Stimulated activated CD8-positive, alpha-beta memory T cell treated with anti-CD3 and anti-CD28 coated beads, Interleukin-15, amount 100 ng/mL, for 24 hours (primary cell): ENCODE measurements at places on chromosomes 12 and 14.

- DNase-seq: no peak
Observed at GRCh38 chr14:29999013-29999539, 71.4 kb upstream of the PRKD1 start.

GRCh38 chr14:40119321-40119720, 687.1 kb upstream of the FBXO33 start:
- no peak for DNase-seq

- no peak for DNase-seq
Observed at GRCh38 chr12:10131111-10131690, 1.2 kb upstream of the CLEC7A start.

DNA sequence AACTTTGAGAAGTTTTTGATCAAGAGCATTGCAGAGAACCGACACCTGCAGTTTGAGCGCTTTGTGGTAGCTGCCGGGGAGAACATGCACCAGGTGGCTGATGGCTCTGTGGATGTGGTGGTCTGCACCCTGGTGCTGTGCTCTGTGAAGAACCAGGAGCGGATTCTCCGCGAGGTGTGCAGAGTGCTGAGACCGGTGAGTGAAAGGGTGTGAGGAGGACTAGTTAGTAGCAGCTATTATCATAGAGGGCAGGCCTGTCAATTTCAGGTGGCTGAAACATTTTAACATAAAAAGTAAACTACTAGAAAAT, 27.0 kb upstream of the HIGD1C start:
- no peak for DNase-seq

DNA sequence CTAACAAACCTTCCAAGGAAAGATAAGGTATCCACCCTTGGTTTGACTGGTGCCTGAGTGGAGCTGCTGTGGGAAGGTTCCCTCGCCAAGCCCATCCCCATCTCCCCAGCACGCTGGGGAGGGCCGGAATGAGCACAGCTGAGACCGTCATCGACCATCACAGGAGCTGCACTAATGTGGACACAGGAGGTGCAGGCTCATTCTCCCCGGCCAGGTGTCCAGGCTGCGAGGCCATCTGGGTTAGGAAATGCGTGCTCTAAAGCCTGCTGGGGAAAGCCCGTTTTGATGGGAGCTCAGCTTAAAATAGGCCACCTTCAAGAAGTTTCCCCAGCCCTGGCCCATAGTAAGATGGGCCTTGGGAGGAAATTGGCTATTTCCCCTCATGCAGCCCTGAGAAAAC, 35.2 kb upstream of the FOXN3 start:
- DNase-seq: no peak

GRCh38 chr12:92446083-92446460, 256.7 kb upstream of the PLEKHG7 start:
- DNase-seq: no peak

- DNase-seq: no peak
Observed at GRCh38 chr14:53127832-53128231, 25.3 kb downstream of the DDHD1 start.

DNA sequence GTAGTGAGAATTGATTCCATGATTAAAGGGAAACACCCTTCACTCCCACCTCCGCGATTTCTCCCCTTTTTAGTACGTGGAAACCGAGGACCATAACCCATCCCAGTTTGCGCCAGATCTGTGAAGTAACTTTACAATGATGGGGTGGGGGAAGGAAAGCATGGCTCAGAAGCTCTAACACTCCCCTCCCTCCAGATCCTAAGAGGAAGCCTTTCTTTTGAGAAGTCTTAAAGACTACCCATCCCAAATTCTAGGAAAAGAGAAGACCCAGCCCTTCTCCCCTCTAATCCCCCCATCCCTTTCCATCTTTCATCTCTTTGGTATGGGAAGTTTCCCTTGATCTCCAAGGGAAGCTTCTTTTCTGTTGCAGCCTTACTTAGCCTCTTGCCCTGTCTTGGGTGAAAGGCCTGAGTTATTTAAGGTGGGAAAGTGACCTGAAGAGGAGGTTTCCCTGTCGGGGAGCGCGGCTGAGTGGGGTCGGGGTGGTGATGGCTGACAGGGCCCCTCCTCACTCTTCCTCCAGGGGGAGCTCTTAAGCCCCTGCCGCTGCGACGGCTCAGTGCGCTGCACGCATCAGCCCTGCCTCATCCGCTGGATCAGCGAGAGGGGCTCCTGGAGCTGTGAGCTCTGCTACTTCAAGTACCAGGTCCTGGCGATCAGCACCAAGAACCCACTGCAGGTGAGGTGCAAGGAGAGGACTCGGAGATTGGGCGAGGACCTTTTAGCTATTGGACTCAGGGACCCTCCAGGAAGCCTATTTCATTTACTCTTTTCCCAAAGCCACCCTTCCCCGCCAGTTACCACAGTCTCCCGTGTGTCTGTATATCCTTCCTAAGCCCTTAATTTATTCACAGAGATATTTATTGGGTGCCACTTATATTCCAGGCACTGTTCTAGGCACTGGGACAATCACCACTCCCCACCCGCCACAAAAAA, 1.8 kb downstream of the MARCHF9 start:
- no peak for DNase-seq

DNA sequence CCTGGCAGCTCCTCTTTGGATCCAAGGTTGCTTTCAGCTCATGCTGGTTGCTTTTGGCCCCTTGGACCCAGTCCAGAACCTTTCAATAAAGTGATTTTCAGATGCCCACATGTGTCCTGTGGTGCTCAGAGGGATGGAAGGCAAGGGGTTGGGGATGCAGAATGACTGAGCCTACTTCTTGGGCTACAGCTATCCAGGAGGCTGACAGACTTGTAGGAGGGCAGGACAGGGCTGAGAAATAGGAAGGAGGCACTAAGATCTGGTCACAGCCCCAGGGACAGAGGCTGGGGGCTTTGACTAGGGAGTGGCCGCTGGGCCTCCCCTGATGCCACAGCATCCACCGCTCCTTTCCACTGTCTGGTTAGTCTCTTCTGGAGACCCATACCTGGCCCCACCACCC, 1.2 kb upstream of the HOXC11 start:
- DNase-seq: no peak

DNA sequence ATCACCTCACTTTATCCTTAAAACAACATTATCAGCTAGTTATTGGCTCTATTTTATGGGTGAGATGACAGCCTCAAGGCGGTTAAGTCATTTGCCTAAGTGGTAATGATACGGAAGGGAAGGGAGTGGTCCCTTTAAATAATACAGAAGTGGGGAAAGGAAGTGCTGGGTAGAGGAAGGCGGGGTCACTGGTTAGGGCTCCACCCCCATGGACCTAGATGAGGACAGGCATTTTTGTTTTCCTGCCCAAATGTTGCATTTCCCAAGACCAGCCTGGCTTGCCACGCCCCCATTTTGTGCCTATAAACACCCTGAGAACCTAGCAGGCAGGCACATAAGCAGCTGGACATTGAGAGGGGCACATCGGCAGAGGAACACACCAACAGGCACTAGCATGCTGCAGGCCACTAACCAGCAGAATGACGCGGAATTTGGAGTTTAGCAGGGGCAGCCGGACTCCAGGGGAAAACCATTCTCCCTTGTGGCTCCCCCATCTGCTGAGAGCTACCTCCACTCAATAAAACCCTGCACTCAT, 100.9 kb downstream of the EPS8 start:
- no peak for DNase-seq

- no peak for DNase-seq
Observed at GRCh38 chr12:43728117-43728516, 30.5 kb downstream of the PUS7L start.

DNA sequence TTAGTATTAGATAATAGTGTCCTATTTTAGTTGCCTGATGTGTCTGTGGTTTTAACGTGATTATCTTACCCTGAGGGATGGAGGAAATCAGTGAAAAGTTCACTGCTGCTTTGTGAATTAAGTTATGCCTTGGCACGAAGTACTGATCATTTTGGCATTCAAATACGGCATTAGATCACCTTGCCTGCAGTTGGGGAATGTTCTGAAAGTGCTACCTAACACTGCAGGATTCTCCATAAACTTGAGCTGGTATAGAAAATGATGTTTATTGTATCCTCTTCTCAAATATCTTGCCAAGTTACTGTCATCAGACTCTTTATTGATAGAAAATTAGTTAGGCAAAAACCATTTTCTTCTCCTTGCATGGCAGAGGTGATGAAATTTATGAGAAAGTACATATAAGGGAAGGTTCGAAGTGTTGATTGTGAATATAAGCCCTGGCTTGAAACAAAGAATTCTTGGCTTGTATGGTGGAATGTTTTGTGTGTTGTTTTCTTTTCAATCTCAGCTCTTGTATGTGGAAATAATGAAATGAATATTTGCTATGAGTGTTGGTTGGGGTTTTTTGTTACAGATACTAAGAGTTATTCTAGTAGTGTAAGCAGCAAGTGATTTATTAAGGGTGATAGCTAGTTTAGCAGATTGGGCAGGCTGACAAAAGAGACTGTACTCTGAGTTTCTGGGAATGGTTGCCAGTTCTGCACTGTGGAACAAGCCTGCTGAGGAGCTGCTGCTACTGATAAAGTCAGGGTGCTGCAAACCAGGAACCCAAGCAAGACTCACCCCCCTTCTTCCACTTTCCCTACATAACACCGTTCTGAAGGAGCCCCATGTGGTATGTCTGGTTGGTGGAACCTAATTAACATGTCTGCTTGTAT, 448.3 kb downstream of the PCNX1 start:
- DNase-seq: no peak

DNA sequence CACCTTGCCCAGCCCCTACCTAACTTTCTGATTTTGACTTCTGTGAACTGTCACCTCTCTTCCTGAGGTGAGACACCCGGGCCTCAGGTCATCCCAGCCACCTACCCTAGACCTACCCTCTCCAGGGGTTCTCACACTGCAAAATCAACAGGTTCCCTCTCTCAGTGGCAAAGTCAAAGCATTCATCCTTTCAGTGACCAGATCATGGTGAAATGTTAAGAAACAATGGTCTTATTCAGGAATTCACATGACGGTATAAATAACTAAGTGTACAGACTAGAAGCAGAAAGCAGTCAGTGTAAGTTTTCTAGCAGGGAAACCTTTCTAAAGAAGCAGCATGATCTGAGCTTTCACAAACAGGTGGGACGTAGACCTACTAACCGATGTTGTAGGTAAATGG, 133.4 kb downstream of the TMTC1 start:
- no peak for DNase-seq

DNA sequence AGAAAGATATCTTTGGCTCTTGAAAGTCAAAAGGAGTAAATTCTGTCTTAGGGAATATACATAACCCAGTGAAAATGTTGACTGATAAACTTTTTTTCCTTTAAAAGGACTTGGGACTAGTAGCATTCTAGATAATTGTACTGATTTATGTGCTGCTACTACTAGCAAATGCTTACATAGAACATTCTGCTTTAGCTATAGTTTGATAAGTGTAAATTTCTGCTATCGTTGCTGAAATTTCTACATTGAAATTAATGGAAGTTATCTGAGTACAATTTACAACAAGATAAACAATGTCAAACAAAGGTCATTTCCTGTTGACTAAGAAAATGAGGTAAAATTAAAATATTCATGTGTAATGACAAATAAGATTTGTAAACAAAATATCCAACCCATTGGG, 48.3 kb upstream of the CNTN1 start:
- no peak for DNase-seq

- DNase-seq: no peak
Observed at GRCh38 chr12:75848431-75848925, 183.1 kb downstream of the PHLDA1 start.

DNA sequence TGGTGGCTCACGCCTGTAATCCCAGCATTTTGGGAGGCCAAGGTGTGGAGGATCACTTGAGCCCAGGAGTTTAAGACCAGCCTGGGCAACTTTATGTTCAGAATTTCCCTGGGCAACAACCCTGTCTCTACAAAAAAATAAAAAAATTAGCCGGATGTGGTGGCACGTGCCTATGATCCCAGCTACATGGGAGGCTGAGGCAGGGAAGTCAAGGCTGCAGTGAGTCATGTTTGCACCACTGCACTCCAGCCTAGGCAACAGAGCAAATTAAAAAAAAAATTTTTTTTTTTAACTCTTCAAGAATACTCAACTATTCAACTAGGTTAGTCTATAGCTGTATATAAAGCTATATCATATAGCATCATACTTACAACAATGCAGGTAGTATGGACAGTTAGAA, 113.0 kb downstream of the RALGAPA1 start:
- no peak for DNase-seq

- DNase-seq: no peak
Observed at GRCh38 chr14:45065540-45065939, 18.4 kb upstream of the PRPF39 start.

DNA sequence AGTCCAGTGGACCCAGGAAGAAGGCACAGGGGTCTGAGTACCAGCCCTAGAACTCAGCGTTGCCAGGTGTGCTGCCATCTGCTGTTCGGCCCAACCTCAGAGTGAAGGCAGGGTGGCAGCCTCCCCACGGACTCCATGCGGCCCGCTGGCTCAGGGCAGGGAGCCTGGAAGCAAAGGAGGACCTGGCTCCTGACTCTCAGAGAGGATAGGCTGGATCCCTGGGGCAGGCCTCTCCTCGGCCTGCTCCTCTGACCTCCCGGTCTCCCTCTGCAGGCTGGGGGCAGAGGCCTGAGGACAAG, 10.1 kb downstream of the MCRS1 start:
- DNase-seq: no peak
